ENCODE measurements at places on chromosomes 11 and 22.

DNA sequence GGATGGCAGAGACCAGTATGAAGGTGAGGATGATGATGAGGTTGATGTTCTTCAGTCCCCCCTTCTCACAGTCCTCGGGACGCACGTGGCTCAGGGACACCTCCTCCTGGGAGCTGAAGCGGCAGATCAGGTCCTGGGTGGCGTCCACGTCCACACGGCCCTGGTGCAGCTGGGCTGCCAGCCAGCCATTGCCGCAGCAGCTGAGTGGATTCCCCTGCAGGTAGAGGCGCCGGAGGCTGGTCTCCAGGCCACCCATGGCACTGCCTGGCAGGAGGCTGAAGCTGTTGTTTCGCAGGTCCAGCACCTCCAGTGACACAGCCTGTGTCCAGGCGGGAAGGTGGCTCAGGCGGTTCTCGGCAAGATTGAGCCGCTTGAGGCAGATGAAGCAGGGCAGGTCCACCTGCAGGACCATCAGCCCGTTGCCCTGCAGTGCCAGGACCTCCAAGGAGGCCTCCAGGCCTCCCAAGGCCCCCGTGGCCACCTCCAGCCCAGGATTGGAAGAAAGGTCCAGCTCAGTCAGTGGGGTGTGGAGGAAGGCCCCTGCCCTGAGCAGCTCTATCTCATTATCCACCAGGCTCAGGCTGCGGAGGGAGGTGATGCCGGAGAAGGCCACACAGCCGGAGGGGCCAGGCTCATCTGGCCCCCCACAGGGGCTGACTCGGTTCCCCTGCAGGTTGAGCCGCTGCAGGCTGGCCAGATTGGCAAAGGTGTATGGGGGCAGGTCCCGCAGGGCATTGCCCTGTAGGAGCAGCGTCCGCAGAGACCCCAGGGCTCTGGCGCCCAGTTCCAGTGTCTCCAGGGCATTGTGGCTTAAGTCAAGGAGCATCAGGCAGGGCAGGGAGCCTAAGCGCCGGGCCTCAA, 10.6 kb downstream of the LRRC32 start:
- no peak for DNase-seq

GRCh38 chr11:69822676-69823494, 3.7 kb upstream of the FGF3 start:
- DNase-seq = no peak

DNA sequence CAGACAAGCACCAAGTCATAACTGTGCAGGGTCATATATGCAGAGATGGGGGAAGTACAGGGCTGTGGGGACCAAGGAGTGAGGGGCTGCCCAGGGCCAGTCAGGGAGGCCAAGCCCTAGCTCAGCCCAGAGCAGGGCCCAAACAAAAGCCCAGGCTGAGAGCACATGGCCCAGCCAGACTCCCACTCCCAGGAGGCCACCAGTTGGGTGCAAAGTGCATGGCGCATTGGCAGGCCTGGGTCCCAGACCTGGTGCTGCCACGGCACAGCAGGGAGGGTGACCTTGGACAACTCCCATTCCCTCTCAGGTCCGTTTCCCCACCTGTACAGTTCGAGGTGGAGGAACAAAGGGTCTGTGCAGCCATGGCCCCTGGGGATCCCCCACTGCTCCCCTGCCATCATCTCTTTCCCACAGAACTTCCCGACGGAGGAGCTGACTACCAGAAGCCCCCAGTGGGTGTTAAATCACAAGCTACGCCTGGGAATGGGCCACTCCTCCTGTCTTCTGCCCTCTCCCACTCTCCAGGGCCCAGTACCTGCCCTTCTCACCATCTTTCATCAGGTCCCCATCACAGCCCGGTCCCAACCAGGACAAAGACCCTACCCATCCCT, 608 bp downstream of the NIPSNAP1 start:
- no peak for DNase-seq

DNA sequence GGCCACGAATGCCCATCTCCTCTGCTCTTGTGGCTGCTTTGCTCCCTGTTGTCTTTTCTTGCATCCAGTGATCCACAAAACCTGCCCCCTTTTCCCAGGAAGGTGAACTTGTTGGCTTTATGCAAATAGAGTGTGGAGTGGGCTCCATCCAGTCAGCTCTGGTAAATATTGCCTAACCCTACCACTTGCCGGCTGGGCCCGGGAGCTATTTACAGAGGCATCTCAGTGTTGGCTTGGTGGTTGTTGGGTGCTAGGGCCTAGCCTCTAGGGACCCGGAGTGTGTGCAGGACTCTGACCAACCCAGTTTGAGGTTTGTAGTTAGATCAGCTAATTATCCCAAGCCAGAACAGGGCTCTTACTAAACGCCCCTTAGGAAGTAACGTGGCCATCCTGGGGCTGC, 40.8 kb upstream of the TLCD5 start:
- no peak for DNase-seq

GRCh38 chr11:73382183-73382582, 6.0 kb downstream of the RELT start:
- DNase-seq = no peak

- no peak for DNase-seq
Observed at GRCh38 chr11:26158251-26158650, 173.7 kb upstream of the ANO3 start.

GRCh38 chr11:83583757-83584366, 297.7 kb upstream of the CCDC90B start:
- DNase-seq = no peak

GRCh38 chr22:38753948-38754750, 1.6 kb downstream of the SUN2 start:
- DNase-seq = no peak

GRCh38 chr11:134497586-134497985, 85.5 kb upstream of the B3GAT1 start:
- no peak for DNase-seq
